GM06990 (cell line): ENCODE measurements at places on chromosomes 3 and 15.

DNA sequence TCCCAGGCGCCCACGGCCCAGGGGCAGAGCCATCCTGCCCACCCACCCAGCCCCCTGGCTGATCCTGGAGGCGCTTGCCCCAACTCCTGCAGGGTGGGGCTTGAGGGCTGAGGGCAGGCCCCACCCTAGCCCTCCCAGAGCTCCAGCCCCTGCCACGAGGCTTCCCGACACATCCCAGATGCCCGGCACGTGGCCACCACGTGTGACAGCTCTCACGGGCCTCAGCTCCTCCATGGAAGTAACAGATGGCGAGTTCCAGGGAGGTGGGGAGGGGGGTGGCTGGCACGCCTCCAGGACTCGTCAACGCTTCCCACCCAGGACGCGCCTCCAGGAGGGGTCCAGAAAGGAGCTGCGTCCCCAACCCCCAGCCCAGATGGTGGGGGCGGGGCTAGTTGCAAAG lies 29.1 kb downstream of the PLXND1 start:
- no peak for DNase-seq

DNA sequence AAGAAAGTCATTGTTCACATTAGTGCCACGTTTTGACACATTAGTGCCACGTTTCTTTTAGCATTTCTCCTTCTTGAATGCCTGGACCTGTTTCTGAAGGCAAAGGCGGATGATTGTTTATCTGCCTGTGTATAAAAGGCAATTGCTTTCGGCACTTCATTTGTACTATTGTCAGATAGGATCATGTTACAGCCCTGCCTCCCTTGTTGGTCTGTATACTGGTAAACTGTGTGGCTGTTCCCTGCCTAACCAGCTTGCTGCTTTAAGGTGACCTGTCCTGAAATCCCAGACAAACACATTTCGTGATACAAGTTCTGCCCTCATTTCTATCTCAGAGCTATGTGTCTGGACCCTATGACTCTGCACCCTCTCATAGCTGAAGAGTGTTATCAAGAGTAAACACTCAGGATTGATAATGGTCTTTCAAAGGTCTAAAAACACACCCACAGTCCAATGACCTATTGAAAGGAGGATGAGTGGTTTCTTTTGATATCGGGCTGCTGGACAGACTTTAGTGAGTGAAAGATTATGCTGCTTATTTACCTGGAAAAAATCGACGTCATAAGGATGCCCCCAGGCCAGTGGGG lies 276.3 kb upstream of the MCTP2 start:
- no peak for DNase-seq

DNA sequence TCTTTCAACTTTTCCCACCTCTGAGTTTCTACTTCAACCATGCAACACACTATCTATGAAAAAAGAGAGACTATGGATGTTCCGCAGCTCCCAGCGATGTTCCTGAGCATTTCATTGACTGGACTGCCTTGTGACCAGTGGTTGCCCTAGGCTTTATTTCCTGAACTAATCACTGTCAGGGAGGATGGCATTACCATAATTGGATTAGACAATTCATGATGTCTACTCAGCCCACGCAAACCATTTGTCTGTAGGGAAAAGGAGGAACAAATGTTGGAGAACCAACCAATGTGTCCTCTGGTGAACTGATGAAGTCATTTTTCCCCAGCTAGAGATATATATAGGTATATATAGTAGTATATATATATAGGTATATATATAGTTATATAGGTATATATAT lies 229.3 kb upstream of the MCTP2 start:
- DNase-seq = no peak

DNA sequence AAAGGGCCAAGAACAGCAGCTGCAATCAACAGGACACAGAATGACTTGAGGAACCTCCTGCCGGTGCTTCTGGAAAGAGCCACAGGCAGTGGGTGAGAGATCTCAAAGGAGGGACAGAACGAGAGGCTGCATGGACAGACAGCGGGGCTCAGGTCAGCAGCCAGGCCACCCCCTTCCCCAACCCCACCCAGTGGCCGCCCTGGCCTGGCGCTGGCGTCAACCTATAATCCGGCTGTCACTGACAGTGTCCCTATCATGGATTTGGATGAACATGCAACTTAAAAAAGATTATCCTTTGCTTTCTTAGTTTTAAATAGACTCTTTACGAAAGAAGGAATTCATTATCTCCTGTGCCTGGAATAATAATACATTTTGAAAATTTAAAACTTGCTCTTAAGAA lies 54.1 kb downstream of the TRPM1 start:
- DNase-seq = no peak

- DNase-seq = no peak
Observed at GRCh38 chr3:60395173-60395762, 856.0 kb downstream of the FHIT start.

DNA sequence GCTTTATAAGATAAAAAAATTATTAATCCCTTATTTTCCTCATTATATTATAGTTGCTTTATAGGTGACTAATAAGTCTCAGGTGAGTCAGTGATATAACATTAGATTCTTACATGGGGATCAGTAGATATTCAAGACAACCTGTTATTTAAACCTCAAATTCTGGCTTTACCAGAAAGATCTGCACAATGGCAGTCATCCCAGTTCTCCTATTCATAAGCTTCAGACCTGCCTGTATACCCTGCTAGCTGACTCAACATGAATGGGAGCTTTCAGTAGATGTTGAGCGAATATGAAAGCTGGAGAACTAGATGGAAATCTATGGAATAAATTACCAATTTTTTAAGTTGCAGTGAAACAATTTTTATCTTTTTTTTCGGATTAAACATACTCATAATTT lies 20.5 kb upstream of the CCDC54 start:
- DNase-seq = no peak

GRCh38 chr3:149706905-149707304 lies 45.4 kb downstream of the COMMD2 start:
- no peak for DNase-seq

DNA sequence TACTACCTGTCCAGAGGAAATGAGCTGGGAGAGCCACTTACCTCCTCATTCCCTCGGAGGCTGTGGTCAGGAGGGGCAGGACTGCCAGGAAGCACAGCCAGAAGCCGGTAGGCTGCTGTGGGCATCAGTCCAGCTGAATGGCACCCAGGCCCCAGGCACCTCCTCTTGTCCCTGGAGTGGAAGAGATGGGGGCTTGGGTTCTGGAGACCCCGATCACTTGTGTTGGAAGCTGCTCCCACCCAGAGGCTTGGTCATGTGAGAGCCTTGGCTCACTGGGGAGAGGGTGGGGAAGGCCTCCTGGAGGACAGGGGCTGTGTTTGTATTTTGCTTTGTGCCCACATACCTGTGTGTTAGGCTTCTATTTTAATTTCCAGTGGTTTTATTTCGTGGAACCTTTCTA lies 261.9 kb downstream of the GABRG3 start:
- DNase-seq = no peak

DNA sequence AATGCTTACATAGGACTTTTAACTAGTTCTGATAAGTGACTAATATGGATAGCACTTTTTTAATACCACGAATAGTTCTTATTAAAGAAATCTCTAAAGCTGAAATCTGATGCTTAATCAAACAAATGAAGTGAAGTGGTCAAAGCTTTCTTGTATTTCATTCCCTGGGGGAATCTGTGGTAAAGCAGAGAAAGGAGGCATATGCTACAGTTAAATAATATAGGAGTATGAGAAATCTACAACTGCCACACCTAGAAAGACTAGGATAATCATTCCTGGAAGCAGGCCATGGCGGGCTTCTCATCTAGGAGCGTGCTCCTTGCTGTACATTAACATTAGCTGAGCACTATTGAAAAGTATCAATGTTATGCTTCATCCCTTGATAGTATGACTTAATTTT lies 835.7 kb downstream of the OTOL1 start:
- DNase-seq = no peak

GRCh38 chr3:60935709-60936108 lies 315.5 kb downstream of the FHIT start:
- no peak for DNase-seq

- no peak for DNase-seq
Observed at GRCh38 chr3:71258116-71258515, 325.4 kb downstream of the FOXP1 start.

DNA sequence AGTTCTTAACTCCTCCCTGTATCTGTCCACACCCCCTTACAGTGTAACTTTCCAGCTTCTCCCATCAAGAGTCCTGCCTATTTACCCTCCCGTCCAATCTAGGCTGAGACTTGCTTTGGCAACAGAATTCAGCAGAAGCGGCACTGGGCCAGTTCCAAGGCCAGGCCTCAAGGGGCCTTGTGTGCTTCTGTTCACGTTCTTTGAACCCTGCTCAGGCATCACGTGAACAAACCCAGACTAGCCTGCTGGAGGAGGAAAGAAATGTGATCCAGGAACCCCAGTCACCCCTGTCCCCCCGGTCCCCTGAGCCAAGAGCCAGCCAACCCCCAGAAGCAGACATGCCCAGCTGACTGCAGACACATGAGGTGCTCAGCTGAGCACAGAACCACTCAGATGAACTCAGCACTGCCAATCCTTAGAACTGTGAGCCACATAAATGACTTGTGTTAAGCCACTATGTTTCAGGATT lies 76.1 kb upstream of the DCLK3 start:
- DNase-seq = no peak

- DNase-seq = no peak
Observed at GRCh38 chr15:51499379-51499976, 123.1 kb downstream of the DMXL2 start.

DNA sequence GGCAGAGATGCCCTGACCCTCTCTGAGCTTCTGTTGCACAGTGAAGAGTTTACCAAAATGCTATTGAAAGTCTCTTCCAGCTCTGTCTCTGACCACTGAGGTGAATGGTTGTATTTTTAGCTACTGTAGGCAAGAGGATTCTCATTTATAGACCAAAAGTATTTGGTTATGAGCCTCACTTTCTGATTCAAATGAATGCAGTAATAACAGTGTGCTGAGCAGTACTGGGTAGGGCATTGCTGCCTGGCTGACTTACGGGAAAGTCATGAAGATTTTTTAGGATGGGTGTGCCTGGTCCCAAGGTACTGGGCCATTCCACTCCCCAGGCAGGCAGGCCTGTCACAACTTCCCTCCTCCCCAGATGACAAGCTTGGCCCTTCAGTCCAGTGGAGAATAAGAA lies 15.5 kb downstream of the PLA1A start:
- no peak for DNase-seq

GRCh38 chr3:195075941-195076875 lies 194.8 kb downstream of the XXYLT1 start:
- no peak for DNase-seq

DNA sequence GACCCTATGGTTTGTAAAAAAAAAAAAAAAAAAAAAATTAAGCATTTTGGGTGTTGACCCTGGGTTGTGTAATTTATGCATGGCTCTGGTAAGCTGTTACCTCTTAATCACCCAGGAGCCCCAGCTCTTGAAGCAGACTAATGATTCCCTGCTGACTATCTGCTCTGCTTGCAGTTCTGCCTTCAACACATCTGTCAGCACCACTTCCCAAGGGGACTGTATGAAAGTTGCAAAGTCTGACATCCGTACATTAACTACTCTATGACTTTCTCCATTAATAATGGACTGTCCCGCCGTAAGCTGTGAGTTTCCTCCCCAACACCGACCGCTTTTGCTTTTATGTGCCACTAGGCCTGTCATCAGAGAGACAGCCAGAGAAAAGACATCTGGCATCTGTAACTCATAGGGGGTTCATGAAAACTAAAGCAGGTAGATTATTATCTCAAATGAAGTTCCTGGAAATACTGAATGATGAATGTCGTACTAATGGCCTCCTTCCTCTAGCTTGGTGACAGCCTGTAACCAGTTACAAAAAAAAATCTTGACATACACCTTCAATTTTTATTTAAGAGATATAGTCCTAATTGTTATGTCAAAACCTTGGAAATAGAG lies 271.5 kb downstream of the IL5RA start:
- DNase-seq = no peak

- DNase-seq = no peak
Observed at GRCh38 chr15:26660241-26660640, 112.6 kb downstream of the GABRB3 start.

DNA sequence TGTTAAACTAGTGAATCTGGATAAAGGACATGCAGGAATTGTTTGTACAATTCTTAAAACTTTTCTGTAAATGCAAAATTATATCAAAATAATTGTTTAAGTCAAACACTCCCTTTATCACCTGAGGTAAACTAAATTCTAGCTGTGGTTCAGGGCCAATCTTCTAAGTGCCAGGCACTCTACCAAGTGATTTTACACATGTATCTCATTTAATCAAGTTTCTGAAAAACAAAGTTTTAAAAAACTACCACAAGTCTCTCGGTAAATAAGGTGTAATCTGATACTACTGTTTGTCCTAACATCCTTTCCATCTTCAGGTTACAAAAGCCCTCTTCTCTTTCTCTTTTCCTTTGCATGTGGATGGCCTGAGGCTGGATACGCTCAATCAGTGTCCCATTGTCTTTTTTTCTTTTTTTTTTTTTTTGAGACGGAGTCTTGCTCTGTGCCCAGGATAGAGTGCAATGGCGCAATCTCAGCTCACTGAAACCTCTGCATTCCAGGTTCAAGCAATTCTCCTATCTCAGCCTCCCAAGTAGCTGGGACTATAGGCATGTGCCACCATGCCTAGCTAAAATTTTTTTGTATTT lies 19.3 kb downstream of the IFT80 start:
- no peak for DNase-seq

- no peak for DNase-seq
Observed at GRCh38 chr3:120114981-120115380, 20.7 kb upstream of the GSK3B start.

DNA sequence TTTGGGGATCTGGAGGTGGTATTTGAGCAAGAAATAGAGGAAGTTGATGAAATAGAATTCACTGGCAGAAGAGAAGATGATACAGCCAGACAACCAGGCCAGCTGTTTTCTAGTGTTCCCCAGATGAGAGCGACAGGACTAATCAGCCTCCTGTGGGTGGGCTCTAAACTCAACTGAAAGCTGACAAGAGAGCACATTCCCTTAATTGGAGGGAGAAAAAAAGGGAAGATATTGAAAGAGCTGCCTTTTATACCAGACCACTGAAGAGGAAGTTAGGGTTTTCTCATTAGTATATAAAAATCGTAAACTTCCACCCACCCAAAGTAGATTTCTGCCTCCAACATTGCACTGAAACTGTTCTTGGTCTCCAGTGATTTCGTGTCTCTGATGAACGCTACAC lies 6.5 kb upstream of the TM4SF19 start:
- DNase-seq = no peak

DNA sequence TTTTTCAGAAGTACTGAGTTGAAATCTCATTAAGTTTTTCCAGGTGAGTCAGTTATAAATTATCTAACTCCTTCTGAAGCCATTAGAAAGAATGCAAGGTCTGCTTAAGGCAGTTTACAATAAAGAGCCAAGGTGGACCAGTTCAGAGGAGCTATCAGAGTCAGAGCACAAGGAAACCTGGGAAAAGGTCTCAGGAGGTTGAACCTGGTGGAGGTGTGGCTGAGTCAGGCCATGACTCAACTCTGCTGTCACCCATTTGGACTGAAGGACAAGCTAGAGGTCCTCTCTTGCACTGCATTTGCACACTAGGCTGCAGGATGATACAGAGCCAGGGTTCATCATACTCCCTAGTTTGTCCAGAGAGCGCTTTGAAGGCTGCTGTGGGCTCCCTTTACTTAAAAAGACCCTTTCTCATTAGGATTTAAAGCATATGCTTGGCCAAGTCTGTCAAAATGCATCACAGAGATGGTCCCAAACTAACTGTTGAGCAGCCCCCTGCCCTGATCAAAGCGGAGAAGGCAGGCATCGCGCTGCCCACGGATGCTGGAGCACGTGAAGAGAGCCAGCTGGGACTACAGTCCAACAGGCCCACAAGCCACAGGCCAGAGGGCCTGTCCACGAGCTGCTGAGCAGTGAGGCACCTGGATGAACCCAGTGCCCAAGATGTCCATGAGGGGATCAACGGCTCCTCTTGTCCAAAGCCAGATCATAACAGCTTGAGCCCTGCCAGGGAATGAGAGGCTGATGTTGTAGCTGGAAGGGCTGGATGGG lies 26.0 kb upstream of the MRPS22 start:
- DNase-seq = no peak
